ENCODE measurements at places on chromosomes 7 and 10.

DNA sequence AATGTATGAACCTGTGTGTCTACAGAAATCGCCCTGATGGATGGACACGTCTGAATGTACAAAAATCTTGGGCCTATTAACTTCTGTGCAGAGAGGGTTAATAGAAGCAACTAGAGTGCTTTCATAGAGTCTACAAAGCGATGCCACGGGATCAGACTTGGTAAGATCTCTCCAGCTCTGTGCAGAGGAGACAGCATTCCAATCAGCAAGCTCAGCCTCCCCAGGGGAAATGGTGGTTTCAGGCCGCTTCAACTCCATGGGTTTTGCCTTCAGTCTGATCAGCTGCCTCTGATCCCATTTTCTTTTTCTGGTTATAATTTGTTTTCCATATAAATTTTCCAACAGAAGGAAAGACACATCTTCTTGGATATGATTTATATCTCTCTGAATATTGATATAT, 35.1 kb upstream of the COBL start:
- no peak for DNase-seq

GRCh38 chr10:50334273-50334672, 83.0 kb upstream of the ASAH2 start:
- no peak for DNase-seq

- DNase-seq = no peak
Observed at GRCh38 chr10:102505462-102506115, 1.8 kb downstream of the SUFU start.

- DNase-seq = no peak
Observed at GRCh38 chr10:102065561-102066398, 631 bp downstream of the HPS6 start.

DNA sequence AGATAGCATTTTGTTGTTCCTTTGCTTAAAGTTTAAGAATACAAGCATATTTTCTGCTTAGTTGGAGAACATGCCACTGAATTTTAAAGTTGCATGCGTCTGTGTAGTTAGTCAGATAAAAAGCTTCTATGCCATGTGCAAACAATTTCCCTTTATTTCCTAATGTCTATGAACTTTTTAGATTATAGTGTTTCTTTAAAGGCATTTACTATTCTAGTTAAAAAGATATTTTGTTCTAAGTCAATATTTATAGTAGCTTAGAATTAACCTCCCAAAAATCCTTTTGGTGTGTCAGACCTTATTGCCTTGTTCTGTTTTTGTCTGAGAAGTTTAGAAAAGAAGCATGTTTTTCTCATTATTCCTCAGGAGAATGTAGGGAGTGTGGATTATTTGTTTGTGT, 99.0 kb upstream of the GATA3 start:
- DNase-seq = peak; percentile 9

- peak; percentile 34 for DNase-seq
Observed at GRCh38 chr10:30583778-30584415, 45.7 kb downstream of the LYZL2 start.

GRCh38 chr10:17435953-17436352, 18.4 kb downstream of the ST8SIA6 start:
- no peak for DNase-seq

DNA sequence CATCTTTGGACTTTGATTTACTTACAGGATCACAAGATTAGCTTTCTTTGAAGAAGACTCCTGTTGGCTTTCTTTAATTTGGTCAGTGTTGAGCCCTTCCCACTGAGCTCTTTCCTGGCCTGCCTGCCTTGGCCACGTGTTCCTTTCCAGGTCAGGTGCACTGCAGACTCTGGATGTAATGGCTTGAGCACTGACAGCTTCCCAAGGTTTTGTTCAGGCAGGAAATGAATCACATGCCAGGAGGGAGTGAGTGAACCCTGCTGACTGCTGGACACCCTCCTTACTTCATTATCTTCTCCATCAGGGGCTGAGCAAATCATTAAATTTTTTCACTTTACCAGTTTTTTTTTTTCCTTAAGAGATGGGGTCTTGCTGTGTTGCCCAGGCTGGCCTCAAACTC, 29.8 kb downstream of the SNX10 start:
- no peak for DNase-seq

DNA sequence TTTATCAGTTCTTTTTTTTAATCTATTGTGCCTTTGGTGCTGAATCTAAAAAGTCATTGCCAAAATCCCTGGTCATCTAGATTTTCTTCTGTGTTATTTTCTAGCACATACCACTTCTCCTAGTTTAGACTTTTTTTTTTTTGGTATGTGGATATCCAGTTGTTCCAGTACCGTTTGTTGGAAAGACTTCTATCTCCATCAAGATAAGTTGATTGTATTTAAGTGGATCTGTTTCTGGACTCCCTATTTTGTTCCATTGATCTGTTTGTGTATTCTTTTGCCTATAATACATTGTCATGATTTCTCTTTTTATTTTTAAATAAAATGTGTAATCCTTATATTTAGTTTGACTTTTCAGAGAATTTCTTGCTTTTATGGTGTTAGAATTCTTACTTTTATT, 35.5 kb downstream of the RSBN1L start:
- no peak for DNase-seq

GRCh38 chr10:90245623-90246022, 544.2 kb downstream of the KIF20B start:
- no peak for DNase-seq

- DNase-seq = peak; percentile 18
Observed at GRCh38 chr10:59003203-59003602, 173.2 kb upstream of the PHYHIPL start.

DNA sequence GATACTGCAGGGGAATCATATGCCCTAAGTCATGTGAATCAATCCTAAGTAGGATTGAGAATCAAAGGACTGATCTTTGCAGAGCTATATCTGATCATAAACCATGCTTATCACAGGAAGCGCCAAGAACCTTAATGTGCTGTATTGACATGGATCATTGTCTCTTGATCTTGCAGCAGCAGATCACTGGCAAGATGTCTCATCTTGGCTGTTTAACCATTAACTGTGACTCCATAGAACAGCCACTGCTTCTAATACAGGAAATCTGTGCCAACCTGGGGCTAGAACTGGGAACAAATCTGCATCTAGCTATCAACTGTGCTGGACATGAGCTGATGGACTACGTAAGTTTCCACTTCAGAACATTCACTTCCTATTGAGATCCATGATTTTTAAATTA, 21.6 kb downstream of the ENO4 start:
- DNase-seq = no peak

- peak; percentile 42 for DNase-seq
Observed at GRCh38 chr7:45919231-45919784, 1.8 kb downstream of the IGFBP3 start.

- DNase-seq = no peak
Observed at GRCh38 chr10:103712146-103712545, 143.2 kb downstream of the SH3PXD2A start.

DNA sequence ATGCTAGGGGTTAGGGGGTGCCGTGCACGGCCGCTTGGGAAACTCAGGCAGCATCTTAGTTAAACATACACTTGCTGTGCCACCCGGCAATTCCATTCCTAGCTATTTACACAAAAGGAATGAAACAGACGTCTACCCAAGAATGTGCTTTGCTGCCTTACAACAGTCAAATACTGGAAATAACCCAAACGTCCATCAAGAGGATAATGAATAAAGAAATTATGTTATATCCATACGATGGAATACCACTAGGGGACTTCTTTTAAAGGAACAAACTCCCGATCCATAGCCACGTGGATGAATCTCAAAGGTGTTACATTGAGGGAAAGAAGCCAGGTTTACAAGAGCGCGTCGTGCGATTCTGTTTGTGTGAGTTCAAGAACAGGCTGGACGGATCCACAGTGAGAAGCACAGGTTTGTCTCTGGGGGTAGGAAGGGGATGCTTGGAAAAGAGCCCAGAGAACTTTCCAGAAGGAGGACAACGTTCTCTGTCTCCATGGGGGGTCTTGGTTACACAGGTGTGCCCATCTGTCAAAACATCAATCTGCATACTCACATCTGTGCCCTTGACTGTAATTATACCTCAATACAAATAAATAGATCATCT, 41.8 kb downstream of the STK32C start:
- no peak for DNase-seq

DNA sequence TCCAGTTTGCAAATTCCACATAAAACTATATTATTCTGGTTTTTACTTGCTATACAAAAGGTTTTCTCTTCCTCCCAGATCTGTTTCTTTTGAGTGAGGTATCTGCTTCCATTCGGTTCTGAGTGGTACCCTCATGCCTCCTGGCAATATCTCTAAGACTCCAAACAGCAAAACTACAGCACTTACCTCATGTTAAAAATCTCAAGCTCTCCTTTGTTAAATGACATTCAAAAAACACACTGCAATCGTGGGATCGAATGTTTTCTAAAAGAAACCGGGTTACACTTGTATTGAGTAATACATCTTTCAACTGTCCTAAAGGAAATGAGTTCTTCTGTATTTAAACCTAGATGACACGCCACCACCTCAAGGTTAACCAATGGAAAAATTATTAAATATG, 11.1 kb downstream of the YWHAG start:
- DNase-seq = no peak
